ENCODE measurements at places on chromosomes 12 and 14.

- DNase-seq: no peak
Measured at GRCh38 chr14:30655124-30655523, 33.0 kb downstream of the SCFD1 start.

DNA sequence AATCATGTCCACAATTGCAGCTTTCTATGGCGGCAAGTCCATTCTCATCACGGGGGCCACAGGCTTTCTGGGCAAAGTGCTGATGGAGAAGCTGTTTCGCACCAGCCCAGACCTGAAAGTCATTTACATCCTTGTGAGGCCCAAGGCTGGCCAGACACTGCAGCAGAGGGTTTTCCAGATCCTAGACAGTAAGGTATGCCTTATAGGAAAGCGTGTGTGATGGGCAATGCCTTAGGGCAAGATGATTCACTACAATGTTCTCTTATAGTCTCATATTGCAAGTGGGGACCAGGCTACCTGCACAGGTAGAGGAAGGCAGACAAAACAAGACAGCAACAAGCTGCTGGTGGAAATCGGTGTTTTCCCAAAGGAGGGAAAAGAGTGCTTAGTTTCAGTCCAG is 110.5 kb downstream of the ERGIC2 start:
- no peak for DNase-seq

DNA sequence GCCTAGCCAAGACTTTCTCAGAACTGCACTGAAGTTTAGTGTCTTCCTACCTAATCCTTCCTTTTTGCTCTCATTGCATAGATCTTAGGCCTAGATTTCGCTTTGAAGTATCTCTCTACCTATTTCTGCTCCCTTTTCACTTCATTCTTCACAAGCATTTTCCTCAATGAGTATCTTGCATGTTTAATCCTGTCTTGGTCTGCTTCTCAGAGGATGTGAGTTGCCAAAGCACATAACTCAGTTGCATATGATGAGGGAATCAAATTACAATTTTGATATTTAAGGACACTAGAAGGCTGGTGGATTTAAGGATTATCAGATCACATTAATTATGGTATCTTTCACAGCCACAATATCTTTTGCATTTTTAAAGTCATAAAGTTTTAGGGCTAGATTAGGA is 195.5 kb upstream of the DAAM1 start:
- no peak for DNase-seq

- no peak for DNase-seq
Measured at GRCh38 chr12:10252201-10252600, 39.5 kb downstream of the GABARAPL1 start.

DNA sequence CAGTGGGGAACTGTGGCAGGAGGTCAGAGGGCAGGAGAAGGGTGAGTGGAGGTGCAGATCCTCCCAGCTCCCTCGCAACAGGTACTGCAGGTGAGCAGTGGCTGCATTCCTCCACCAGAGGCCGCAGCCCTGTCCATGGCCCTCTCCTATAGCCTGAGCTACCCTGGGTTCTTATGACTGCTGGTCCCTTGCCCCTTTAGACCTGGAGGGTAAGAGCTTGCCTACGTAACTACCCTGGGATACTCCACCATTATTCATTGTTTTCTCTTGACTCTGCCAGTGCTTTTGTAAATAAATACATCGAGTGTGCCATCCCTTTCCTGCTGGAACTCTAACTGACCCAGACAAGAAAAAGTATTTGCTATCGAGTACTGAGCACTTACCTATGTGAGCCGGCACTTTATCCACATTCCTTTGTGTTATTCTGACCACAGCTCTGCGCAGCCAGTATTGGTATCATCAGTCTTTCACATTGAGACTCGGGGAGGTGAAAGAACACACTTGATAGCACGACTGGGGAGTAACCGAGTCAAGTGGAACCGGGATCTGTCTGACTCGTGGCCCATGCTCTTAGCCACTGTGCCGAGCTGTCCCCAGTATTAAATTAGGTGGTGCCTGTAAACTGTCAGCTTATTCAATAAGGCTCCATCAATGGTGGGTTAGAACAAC is 38.5 kb downstream of the LTBP2 start:
- DNase-seq: no peak

- no peak for DNase-seq
Measured at GRCh38 chr14:104087505-104087904, 2.0 kb downstream of the ASPG start.

DNA sequence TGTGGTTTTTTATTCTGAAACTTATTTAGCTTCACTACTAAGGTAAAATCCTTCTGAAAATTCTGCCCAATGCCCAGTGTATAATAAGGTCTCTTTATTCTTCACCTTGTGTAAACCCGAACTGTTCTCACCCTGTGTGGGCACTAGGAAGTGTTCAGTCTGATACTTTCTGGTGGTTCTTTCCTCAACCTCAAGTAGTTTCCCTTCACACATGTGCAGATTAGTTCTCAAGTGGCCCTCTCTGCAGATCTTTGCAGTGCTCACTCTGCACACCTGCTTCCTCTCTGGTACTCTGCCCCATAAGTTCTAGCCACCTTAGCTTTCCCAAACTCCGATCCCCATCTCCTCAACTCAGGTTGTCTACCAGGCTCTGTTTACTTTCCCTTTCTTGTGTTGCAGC is 61.6 kb downstream of the RAD51B start:
- DNase-seq: no peak

DNA sequence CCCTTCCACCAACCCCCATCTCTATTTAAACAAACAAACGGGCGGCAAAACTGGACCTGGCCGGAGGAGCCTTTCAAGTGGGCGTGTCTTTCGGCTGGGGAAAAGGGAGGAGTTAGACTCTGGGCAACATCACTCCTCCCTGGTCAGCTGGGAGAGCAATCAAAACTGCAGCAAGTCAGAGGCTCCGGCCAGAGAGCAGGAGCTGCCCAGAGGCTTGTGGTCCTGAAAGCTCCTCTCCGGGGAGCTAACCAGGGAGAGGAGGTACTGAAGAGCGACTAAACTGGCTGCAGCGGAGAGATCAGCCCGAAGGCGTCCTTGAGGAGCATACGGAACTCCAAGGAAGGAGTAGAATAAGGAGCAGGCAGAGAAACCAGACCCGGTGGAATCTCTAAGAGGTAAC is at the start of gene NEUROD4:
TSS of gene NEUROD4 (plus strand) at position 191 of the 400 bp plus-strand sequence. CDS start 6,466 bp downstream, outside the sequence.
- DNase-seq: no peak

DNA sequence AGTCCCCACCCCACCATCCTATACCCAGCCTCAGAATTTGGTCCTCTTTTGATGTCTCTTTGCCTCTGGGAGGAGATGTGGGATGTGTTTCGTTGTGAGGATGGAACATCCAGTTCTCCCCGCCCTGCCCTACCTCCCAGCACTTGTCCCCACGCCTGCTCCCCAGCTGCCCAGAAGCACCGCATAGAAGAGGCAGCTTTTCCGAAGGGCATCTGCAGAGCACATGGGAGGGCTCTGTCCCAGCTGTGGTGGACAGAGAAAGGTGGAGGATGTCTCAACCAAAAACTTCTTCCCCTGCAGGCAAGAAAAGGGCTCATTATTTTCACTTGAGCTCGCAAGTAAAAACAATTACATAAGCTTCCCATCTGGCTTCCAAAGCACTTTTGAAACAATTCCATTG is 302.6 kb downstream of the PCNX1 start:
- DNase-seq: no peak

DNA sequence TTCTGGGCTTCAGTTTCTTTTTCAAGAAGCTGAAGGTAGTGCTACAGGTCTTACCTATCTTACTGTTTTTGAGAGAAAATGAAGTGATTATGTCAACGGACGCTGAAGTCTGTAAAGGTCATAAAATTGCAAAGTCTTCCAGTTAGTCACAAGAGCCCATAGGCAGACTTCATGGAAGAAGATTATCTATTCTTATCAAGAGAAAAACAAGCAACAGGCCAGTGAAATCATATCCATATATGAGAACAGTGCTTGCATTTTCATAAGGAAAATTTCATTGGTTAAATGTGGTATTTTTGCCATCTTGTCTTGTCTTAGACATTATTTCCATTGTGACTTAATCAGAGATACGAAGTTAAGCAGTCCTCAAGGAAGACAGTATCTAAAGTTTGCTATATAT is 412.7 kb upstream of the SEL1L start:
- DNase-seq: no peak

DNA sequence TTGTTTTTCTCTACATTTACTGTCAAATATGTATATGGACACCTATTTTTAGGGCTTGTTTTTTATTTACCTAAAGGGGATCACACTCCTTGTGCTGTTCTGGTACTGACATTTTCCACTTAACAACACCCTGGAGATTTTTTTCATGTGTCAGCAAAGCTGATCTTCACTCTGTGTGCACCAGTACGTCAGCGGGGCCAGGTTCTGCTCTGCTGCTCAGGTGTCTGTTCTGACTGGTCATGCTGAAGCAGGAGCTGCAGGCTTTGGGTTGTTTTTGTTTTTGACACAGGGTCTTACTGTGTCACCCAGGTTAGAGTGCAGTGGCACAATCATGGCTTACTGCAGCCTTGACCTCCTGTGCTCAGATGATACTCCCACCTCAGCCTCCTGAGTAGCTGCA is 81.9 kb upstream of the CCND2 start:
- no peak for DNase-seq

DNA sequence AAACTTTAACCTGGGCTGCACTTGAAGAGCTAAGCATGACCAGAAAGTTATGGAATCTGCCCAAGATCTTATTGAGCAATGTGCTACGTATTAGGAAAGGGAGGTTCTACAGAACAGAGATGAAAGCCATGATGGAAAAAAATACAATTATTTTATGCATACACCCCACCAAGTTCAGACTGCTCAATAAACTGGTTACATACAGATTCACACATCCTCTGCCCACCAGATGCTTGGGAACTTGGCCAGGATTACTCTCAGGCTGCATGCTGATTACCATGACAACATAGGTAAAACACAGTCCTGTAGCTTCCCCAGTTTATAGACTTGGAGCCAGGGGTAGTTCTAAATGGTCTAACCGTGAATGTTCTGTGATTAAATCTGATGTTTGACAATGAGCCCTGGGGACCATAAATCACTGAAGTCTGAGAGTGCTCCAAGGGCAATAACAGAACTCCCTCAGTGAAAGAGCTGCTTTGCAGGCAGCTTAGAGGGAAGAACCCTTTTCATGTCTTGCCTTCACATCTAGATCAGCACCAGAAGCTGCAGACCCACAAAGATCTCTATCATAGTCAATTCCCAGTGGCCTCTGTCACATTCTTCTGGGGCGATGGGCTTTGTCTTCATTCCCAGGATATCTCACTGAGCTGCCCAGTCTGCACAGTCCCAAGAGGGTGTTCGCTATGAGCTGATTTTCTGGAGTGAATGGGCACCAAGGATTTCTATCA is 232.2 kb downstream of the EMP1 start:
- DNase-seq: no peak

- DNase-seq: peak; percentile 83
Measured at GRCh38 chr12:54431911-54432814, 13.1 kb upstream of the ITGA5 start.

GRCh38 chr14:76115010-76115422 is 36.7 kb upstream of the GPATCH2L start:
- no peak for DNase-seq

DNA sequence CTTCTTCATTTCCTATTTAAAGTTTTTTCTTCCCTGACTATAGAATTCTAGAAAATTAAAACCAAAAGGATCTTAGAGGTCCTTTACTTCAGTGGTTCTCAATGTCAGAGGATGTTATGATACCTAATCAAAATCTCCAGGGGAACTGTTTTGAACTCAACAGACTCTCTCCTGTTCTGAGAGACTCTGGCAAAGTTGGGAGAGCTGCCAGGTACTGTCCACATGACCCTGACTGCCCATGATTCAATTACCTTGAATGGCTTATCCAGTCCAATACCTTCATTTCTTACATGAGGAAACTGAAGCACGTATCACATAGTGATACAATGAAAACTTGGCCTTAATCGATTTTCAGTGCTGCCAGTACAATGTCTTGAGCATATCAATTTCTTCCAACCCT is 16.6 kb downstream of the ALKBH1 start:
- no peak for DNase-seq

GRCh38 chr12:23084236-23084995 is 459.4 kb downstream of the ETNK1 start:
- no peak for DNase-seq

- DNase-seq: no peak
Measured at GRCh38 chr14:39773387-39774126, 341.3 kb upstream of the FBXO33 start.

- no peak for DNase-seq
Measured at GRCh38 chr14:100802766-100803165, 23.2 kb upstream of the MEG3 start.

DNA sequence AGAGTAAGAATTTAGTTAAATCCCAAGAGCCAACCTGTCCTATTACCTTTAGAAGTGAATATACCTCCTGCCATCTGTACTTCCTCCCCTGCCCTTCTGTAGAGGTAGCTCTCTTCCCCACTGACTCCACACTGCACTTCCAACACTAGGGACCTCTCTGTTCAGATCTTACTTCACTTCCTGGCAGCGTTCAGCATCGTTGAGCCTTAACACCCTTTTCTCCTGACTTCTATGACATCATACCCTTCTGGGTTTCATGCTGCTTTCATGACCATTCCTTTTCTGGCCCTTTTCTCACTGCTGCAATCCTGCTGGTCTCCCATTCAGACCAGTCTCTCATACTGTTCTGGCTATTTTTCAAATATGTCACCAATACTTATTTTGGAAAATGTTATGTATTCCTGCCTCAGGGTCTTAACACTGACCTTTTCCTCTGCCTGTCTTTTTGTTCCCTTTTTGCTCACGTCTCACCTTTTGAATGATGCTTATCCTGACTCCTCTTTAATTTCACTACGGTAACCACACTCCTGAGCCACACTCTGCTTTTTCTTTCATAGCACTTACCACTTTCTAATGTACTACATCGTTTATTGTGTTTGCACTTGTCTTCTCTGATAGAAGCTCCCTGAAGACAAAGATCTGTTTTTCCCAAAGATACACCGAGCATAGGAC is 67.6 kb downstream of the PLEKHA5 start:
- DNase-seq: no peak

- DNase-seq: no peak
Measured at GRCh38 chr14:106802413-106803364, 1276.3 kb downstream of the TMEM121 start.

DNA sequence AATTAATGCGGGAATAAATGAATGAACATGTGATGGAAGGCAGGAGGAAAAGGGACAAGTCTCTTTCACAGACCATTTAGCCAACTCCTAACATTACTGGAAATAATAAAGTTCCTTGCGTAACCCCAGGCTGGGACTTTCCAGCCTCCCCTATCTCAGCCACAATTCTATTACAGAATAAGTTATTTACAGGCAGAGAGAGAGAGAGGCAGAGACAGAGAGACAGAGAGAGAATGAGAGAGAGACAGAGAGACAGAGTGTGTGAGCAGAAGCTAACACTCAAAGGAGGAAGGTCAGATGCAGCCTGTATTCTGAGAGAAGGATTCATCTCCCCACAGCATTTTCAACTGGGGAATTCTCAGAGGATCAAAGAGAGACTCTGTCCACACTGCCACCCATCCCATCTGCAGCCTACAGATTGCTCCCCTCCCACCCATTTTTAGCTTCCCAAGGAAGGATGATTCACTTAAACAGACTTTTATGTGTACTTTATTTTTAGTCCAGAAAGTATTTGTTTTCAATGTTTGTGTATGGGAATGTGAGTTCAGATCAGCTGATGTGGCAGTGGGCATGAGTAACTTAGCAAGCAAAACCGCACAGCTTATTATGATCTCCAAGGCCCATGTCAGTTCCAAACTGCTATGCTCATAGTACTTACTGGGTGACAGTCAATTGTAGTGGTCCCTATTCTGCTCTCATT is 165.7 kb downstream of the CAND1 start:
- DNase-seq: no peak

GRCh38 chr12:674272-674781 is 11.1 kb upstream of the NINJ2 start:
- no peak for DNase-seq

GRCh38 chr14:98844456-98844855 is 427.5 kb downstream of the BCL11B start:
- no peak for DNase-seq

Data from thoracic aorta (tissue), 2 donors.